Activated CD8-positive, alpha-beta memory T cell treated with anti-CD3 and anti-CD28 coated beads, Interleukin-2, amount 10 ng/mL, durations not matched to agents 7 days and 5 days (primary cell): ENCODE measurements at places on chromosomes 3 and 15. TPM values are rescaled to one million over a fixed set of nuclear protein-coding genes. Genes with fewer than 3 reads are reported as not detected.

TMEM108 gene
- total RNA-seq = not detected

VGLL4 gene
- 53.2 TPM for total RNA-seq

DNA sequence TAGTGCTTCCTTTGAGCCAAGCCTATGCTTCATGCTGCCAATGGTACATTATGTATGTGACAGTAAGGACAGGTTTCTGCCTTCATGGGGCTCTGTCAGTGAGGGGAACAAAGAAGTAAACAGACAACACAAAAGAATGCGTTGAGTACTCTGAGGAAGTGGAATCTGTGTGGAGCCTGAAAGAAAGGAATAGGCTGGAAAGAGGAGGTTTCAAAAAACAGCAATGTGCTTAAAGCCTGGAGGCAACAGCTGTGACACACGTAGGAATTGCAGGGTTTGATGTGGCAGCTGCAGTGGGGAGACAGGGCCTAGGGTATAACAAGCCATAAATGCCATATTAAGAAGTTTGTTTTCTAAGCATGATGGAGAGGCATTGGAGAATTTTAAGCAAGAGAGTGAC is 316.7 kb downstream of the CLSTN2 start:
- no peaks in the 10 kb centered on the region for H3K36me3 ChIP-seq
- no peak overlapping the region for H3K4me3 ChIP-seq
- H3K27me3 ChIP-seq = no peaks in the 10 kb centered on the region
- H3K4me1 ChIP-seq = no peaks in the 10 kb centered on the region

DNA sequence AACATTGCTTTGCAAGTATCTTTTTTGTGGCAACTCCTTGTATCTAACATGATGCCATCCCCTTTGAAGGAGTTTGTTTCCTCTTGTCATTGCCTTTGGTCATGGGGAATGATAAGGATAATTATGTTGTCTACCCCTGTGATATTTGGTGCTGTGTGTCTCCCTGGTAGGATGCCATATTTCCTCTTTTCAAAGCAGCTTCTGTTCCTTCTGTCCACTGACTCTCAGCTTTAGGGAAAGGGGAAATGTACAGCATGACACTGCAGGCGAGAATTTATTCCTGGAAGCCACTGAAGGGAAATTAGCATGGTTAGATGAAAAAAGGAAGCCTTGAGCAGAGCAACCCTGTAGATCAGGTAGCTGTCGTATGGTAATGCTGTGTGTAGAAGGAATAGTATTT is 576.7 kb downstream of the CADM2 start:
- no peaks in the 10 kb centered on the region for H3K4me1 ChIP-seq
- H3K27me3 ChIP-seq = no peaks in the 10 kb centered on the region
- no peak for DNase-seq

DNA sequence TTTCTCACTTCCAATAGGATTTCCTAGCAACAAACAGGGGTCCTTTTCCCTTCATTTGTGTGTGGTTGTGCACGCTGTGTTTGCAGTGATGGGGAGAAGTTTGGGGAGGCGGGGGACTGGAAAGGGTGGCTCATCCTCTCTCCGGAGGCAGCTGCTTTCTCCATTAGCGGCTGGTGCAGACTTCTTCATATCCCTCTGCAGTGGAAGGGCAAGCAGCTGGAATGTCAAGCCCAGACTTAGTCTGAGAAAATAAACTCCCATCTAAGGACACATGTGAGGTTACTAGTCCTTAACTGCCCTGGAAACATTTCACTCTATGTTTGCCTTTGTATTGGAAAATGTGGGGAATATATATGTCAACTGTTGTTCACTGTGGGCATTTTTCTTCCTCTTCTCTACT is 467.0 kb upstream of the RASGRP1 start:
- no peak overlapping the region for H3K27ac ChIP-seq
- no peaks in the 10 kb centered on the region for H3K36me3 ChIP-seq
- DNase-seq = no peak
- H3K4me3 ChIP-seq = no peak overlapping the region

RLBP1 gene
- total RNA-seq = not detected

DNA sequence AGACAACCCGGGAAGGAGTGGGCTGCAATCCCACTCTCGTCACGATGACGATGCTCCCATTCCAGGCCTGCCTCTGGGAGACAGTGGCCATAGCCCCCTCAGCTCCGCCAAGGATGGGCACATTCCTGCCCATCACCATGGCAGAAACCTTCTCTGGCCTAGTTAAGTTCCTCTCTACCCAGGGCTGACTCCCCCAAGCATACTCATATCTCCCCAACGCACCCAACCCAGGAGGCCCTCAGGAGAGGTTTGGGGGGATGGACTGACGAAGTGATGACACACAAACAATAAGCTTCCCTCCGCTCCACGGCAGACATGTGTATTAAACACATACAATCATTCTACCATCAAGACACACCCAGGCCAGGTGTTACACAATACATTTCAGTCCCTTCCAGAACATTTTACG is 60.1 kb downstream of the VGLL4 start:
- H3K36me3 ChIP-seq = peaks cover 23% of the 10 kb centered on the region
- H3K27me3 ChIP-seq = no peaks in the 10 kb centered on the region
- no peak overlapping the region for H3K27ac ChIP-seq
- DNase-seq = no peak
- H3K4me1 ChIP-seq = peaks cover 30% of the 10 kb centered on the region

RASL12 gene
- total RNA-seq = not detected

DNA sequence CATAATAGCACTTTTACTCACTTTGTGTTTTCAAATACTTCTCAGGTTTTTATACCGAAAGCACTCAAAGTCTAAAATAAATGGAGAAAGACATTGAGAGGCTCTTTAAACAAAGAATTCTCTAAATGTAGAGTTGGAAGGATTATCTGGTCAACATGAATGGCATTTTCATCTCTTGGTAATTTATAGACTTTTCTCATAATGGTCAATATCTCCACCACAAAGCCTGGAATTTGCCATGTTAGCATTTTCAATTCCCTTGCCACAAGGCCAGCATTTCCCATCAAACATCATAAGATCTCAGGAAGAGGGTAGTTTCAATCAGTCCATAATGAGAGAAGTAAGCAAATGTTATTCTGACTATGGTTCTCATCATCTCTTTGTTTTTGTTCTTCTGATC is 293.0 kb downstream of the CADM2 start:
- H3K27me3 ChIP-seq = no peaks in the 10 kb centered on the region
- no peak overlapping the region for H3K4me3 ChIP-seq
- DNase-seq = no peak
- H3K4me1 ChIP-seq = no peaks in the 10 kb centered on the region
- no peaks in the 10 kb centered on the region for H3K36me3 ChIP-seq

GRCh38 chr15:29668120-29668602 is 154.1 kb downstream of the TJP1 start:
- H3K27me3 ChIP-seq = peaks cover under 1% of the 10 kb centered on the region
- H3K27ac ChIP-seq = no peak overlapping the region
- no peaks in the 10 kb centered on the region for H3K4me1 ChIP-seq

GRCh38 chr15:25905140-25905539 is 42.0 kb upstream of the ATP10A start:
- no peaks in the 10 kb centered on the region for H3K36me3 ChIP-seq
- DNase-seq = no peak
- no peak overlapping the region for H3K27ac ChIP-seq
- H3K4me3 ChIP-seq = no peak overlapping the region

- peak overlapping the region; percentile 24 for H3K27ac ChIP-seq
- H3K4me3 ChIP-seq = no peak overlapping the region
- no peaks in the 10 kb centered on the region for H3K27me3 ChIP-seq
- H3K36me3 ChIP-seq = peaks cover 3% of the 10 kb centered on the region
Measured at GRCh38 chr3:30524357-30525040, 81.9 kb upstream of the TGFBR2 start.

DNA sequence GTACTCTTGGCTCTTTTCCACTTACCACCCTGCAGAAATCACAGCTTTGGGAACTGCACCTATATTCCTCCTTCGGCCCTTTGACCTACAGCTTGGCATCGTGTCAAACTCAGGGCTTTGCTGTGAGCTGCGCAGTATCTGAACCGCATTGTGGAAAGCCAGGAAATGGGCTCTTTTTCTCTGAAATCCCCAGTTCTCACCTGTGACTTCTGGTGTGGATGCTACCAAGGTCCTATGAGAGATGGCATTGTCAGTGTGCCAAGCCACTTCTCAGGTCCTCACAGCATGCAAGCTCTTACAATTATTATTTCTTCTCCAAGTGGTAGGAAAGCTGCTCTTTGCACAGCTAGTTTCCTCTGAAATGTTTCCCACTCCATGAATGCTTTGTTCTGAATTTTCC is 450.6 kb upstream of the TBL1XR1 start:
- peaks cover 44% of the 10 kb centered on the region for H3K4me1 ChIP-seq
- H3K36me3 ChIP-seq = no peaks in the 10 kb centered on the region
- H3K4me3 ChIP-seq = peak overlapping the region; percentile 30

MED12L gene
- total RNA-seq = 3.2 TPM

KIF23 gene
- 81.1 TPM for total RNA-seq

SHC4 gene
- total RNA-seq = 9.8 TPM

- H3K4me1 ChIP-seq = no peaks in the 10 kb centered on the region
- no peak overlapping the region for H3K4me3 ChIP-seq
- no peak for DNase-seq
- no peaks in the 10 kb centered on the region for H3K27me3 ChIP-seq
- H3K27ac ChIP-seq = no peak overlapping the region
Measured at GRCh38 chr3:74410276-74410941, 204.1 kb downstream of the CNTN3 start.

- H3K36me3 ChIP-seq = no peaks in the 10 kb centered on the region
- peaks cover 1% of the 10 kb centered on the region for H3K4me1 ChIP-seq
- peaks cover 11% of the 10 kb centered on the region for H3K27me3 ChIP-seq
- no peak overlapping the region for H3K4me3 ChIP-seq
- H3K27ac ChIP-seq = no peak overlapping the region
- no peak for DNase-seq
Measured at GRCh38 chr3:150520408-150520807, 25.9 kb downstream of the SERP1 start.

GRCh38 chr3:98691897-98692296 is 71.2 kb upstream of the ST3GAL6 start:
- H3K4me1 ChIP-seq = no peaks in the 10 kb centered on the region
- H3K27me3 ChIP-seq = no peaks in the 10 kb centered on the region
- no peak for DNase-seq

GRCh38 chr3:5445676-5446201 is 258.2 kb downstream of the EDEM1 start:
- no peaks in the 10 kb centered on the region for H3K4me1 ChIP-seq
- H3K27me3 ChIP-seq = peaks cover 5% of the 10 kb centered on the region
- no peak overlapping the region for H3K4me3 ChIP-seq
- H3K36me3 ChIP-seq = no peaks in the 10 kb centered on the region

DNA sequence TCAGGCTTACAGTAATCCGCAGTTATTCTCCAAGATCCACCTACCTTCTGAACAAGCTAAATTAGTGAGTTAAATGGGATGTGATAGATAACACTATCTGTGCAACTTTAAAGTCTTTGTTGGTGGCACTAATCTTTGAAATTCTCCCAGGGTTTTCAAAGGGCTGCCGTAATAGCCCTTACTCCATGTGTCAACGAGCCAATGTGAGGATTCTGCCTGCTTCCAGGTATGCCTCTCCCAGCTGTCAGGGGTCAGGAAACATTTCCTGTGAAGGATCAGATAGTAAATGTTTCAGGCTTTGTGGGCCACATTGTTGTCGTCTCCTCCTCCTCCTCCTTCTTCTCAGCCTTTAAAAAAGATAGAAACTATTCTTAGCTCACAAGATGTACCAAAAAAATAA is 20.2 kb upstream of the SCN5A start:
- peaks cover 44% of the 10 kb centered on the region for H3K27me3 ChIP-seq
- H3K4me3 ChIP-seq = no peak overlapping the region
- no peak for DNase-seq
- H3K4me1 ChIP-seq = no peaks in the 10 kb centered on the region
- no peak overlapping the region for H3K27ac ChIP-seq
- no peaks in the 10 kb centered on the region for H3K36me3 ChIP-seq

GRCh38 chr3:67489816-67490215 is 164.6 kb downstream of the SUCLG2 start:
- no peaks in the 10 kb centered on the region for H3K27me3 ChIP-seq
- no peak overlapping the region for H3K4me3 ChIP-seq
- H3K27ac ChIP-seq = no peak overlapping the region
- DNase-seq = no peak
- H3K4me1 ChIP-seq = peaks cover 2% of the 10 kb centered on the region
